Cardiac atrium fibroblast (primary cell): ENCODE measurements at places on chromosomes 5 and 9. TPM values are rescaled to one million over a fixed set of nuclear protein-coding genes. Genes with fewer than 3 reads are reported as not detected.

The LHX6 gene
- 1.8 TPM in 1 of 2 replicates, not detected in the other for total RNA-seq

The NR3C1 gene
- 34.5 and 34.8 TPM in 2 replicates for total RNA-seq

The STOM gene
- 118 and 144 TPM in 2 replicates for total RNA-seq

The TSSK1B gene
- 0.97 TPM in 1 of 2 replicates, not detected in the other for total RNA-seq

The SHISAL2B gene
- not detected in 2 replicates for total RNA-seq

The STKLD1 gene
- total RNA-seq = not detected in 2 replicates

The SLC34A1 gene
- not detected in 2 replicates for total RNA-seq

The PCDHA1 gene
- not detected in 2 replicates for total RNA-seq

The INSL4 gene
- total RNA-seq = not detected in 2 replicates

The ZFP2 gene
- under 0.01 and 0.18 TPM in 2 replicates for total RNA-seq
